H7 (cell line): ENCODE measurements at places on chromosomes 3 and 15. TPM values are rescaled to one million over a fixed set of nuclear protein-coding genes. Genes with fewer than 3 reads are reported as not detected.

Gene CPLX3
- total RNA-seq: 0.03 TPM in 1 of 2 replicates, not detected in the other

Gene CCR3
- not detected in 2 replicates for total RNA-seq

Gene LRIG1
- total RNA-seq: 69.7 and 101 TPM in 2 replicates

Gene CFAP100
- 0.24 and 1.5 TPM in 2 replicates for total RNA-seq

Gene MESD
- total RNA-seq: 16.8 and 24.0 TPM in 2 replicates

Gene CLDN1
- 0.62 and 0.67 TPM in 2 replicates for total RNA-seq

Gene CPEB1
- total RNA-seq: 1.3 and 4.0 TPM in 2 replicates

Gene XIRP1
- not detected in 2 replicates for total RNA-seq

Gene B2M
- total RNA-seq: 194 and 254 TPM in 2 replicates

Gene ARGFX
- total RNA-seq: not detected in 2 replicates

Gene SCN11A
- 0.10 and 0.11 TPM in 2 replicates for total RNA-seq

Gene CRYGS
- total RNA-seq: 0.81 and 1.8 TPM in 2 replicates

Gene SUSD5
- total RNA-seq: 0.59 TPM in 2 replicates

Gene TMOD2
- 1.2 and 1.3 TPM in 2 replicates for total RNA-seq

Gene LTK
- 0.07 and 0.15 TPM in 2 replicates for total RNA-seq

Gene CD80
- not detected in 2 replicates for total RNA-seq

Gene POC1A
- total RNA-seq: 25.1 and 26.4 TPM in 2 replicates

Gene SAMMSON
- 0.04 TPM in 1 of 2 replicates, not detected in the other for total RNA-seq

Gene VILL
- total RNA-seq: 5.0 and 5.3 TPM in 2 replicates

Gene ADAMTS7
- 14.3 and 20.2 TPM in 2 replicates for total RNA-seq

Gene CHRM5
- total RNA-seq: not detected in 2 replicates

Gene MRAS
- 24.4 and 32.0 TPM in 2 replicates for total RNA-seq

Gene PARP15
- not detected in 2 replicates for total RNA-seq

Gene PYGO1
- 0.24 and 0.59 TPM in 2 replicates for total RNA-seq

Gene ITPKA
- total RNA-seq: 0.07 and 0.52 TPM in 2 replicates

Gene FANCD2
- total RNA-seq: 67.7 and 77.5 TPM in 2 replicates

Gene MAN2A2
- 7.4 and 11.6 TPM in 2 replicates for total RNA-seq

Gene CEMIP
- 0.03 TPM in 1 of 2 replicates, not detected in the other for total RNA-seq

Gene LIPC
- not detected in 2 replicates for total RNA-seq

Gene CSPG4
- total RNA-seq: 4.3 and 5.0 TPM in 2 replicates

Gene ROBO2
- 4.4 and 8.3 TPM in 2 replicates for total RNA-seq

Gene OXTR
- total RNA-seq: 0.78 and 4.2 TPM in 2 replicates

Gene MYLK
- 3.1 and 4.6 TPM in 2 replicates for total RNA-seq

Gene GRIP2
- total RNA-seq: 2.2 and 2.9 TPM in 2 replicates

Gene TRIM69
- 5.4 and 6.2 TPM in 2 replicates for total RNA-seq

Gene SOX2
- 233 and 264 TPM in 2 replicates for total RNA-seq

Gene TM2D3
- 27.4 and 41.6 TPM in 2 replicates for total RNA-seq

Gene GHRL
- total RNA-seq: not detected in 2 replicates

Gene TGM5
- total RNA-seq: not detected in 2 replicates

Gene KCNH8
- total RNA-seq: 0.55 and 1.3 TPM in 2 replicates

Gene PPP2R3A
- total RNA-seq: 10.2 and 12.5 TPM in 2 replicates

Gene DCBLD2
- 43.8 and 49.6 TPM in 2 replicates for total RNA-seq

Gene HRG
- 0.14 TPM in 1 of 2 replicates, not detected in the other for total RNA-seq

Gene ZDHHC23
- total RNA-seq: 4.4 and 6.4 TPM in 2 replicates

Gene COL6A5
- total RNA-seq: not detected in 2 replicates

Gene RNF13
- total RNA-seq: 31.0 and 31.3 TPM in 2 replicates

Gene ECE2
- total RNA-seq: not detected in 2 replicates

Gene AMIGO3
- total RNA-seq: 5.7 and 5.8 TPM in 2 replicates
